Astrocyte of the spinal cord (primary cell): ENCODE measurements at places on chromosomes 6 and 20.
A peak's percentile ranks its signal among the peaks of the same experiment; 100 is the strongest.

DNA sequence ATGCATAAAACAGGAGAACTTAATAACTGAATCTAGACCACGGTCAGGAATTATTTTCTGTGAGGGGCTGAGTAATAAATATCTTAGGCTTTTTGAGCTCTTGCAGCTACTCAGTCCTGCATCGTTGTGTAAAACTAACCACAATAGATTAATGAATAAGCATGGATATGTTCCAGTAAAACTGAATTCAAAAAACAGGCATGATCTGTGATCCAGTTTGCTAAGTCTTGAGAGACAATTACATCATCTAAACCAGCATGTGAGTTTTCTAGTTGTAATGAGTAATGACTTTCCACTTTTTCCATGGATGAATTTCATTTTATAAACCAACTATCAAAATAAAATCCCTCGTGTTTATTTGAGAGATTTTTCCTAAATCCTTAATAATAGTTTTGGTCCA is 336.8 kb downstream of the RFPL4B start:
- peak; percentile 87 for DNase-seq

DNA sequence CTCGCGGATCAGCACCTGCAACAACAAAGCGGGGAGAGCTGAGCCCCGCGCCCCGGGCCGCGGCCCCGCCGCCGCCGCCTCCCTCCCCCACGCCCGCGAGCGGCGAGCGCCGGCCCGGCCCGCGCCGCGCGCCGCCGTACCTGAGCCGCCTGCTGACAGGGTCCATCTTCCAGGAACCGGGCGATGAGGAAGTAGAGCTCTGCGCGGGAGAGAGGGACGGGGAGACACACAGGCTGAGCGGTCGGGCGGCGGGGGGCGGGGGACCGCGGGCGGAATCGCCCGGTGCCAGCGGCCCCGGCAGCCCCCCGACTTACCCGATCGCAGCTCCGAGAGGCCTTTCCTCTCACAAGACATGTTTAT is 359 bp downstream of the PHIP start:
- DNase-seq = no peak

GRCh38 chr6:41679696-41680095 is 41.4 kb downstream of the MDFI start:
- DNase-seq = no peak

DNA sequence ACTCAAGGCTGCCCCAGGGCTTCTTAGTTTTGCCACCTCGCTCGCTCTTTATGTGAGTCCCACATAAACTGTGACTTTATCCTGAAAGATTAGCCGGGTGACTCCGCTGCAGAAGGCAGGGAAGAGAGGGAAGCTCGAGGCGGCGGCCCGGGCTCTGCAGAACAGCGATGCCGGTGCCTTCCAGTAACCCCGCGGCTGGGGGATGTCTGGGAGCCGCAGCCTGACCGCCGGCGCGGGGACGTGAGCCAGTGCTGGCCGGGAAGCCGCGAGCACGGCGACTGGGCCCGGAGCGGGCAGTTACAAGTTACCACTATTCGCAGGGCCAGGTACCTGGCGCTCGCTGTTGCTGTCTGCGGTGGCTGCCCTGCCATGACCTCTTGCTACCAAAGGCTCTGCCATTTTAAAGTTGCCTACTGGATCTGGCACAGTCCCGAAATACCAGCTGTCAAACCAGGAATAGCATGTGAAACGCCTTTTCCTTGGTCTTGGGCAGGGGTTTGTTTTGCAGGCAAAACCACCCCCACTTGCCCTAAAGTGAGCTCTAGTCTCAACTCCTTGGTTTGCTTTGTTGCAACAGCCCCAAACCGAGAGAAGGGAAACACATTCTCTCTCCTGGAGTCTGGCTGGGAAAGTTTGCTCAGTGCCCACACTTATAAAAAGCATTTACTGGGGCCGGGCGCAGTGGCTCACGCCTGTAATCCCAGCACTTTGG is 124.0 kb upstream of the SLC2A12 start:
- peak; percentile 65 for DNase-seq

- DNase-seq = peak; percentile 14
Observed at GRCh38 chr20:48750941-48751635, 76.7 kb downstream of the PREX1 start.

DNA sequence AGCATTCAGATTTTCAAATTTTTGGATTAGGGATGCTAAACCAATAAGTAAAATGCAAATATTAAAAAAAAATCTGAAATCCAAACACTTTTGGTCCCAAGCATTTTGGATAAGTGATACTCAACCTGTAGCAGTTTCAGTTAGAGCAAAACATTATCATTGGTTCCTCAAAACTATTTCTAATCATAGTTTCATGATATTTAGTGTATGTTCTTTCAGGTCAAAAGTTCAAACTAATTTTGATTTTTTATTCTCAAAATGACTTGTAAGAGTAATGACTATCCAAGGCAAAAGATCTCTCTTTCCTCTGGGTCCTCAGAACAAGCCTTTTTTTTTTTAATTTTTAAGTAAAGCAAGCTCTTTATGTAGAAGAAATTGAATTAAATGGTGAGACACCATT is 64.0 kb upstream of the TFB1M start:
- no peak for DNase-seq

DNA sequence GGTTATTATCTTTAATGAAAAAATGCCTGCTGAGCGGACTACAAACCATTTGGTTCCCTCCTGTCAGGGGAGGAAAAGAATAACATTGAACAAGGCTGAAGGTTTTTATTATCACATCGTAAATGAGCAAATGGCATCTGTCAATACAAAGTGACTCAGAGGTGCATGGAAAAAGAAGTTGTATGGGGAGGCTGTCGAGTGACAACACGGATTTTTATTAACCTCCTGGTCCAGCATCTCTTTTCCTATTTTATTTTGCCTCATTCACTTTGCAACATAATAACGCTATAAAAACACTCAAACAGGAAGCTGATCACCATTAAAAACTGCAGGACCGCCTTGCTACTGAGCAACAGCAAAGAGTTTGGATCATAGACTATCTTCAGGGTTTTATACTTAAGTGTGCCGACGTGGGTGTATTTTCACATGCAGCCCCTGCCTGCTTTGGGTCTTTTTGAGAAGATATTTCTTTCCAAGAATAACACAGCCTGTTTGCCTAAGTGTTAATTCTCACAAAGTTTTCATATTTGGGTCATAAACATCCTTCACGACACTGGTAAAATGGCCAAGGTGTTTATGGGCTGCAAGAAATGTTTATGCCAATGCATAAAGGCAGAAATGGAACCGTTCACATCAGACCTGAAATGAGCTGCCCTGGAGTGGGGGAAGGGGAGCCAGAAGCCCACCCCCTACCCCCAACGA is 132.1 kb upstream of the SALL4 start:
- DNase-seq = no peak

DNA sequence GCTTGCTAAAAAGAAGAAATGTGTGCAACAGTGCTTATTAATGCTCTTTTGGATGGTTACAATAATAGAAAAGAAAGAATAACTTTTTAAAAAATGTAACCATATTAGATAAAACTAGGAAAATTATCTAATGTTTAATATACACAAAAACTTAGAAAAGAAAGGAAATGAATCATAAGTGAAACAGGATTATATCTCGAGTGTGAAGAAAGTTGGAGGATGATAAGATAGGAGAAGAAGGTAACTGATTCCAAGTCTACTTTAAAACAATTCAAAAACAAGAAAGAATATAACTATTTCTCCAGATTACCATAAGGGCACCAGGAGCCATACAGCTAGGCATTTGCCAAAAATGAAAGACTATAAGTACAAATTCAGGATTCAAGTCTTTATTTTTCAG is 73.0 kb downstream of the PHIP start:
- no peak for DNase-seq

DNA sequence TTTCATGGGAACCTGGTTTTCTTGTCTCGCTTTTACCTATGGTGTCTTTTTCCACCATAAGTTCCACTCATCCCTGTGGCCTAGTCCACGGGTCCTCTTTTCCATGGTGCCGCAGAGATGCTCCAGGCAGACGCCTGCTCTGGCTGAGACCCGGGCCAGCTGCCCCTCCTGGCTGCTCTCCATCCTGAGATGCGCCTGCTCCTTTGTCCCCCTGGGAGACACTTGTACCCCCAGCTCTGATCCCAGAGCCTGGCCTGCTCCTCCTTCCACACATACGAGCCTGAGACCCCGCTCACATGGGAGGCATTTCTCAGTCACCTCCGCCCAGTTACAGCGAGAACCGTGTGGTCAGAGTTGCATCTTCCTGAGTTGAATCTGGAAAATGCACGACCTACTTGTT is 29.6 kb downstream of the RNASET2 start:
- no peak for DNase-seq

GRCh38 chr6:42315991-42316970 is 98.6 kb upstream of the MRPS10 start:
- peak; percentile 97 for DNase-seq
